Endothelial cell of umbilical vein (primary cell): ENCODE measurements at places on chromosomes 6 and 20. TPM values are rescaled to one million over a fixed set of nuclear protein-coding genes. Genes with fewer than 3 reads are reported as not detected.

GRCh38 chr6:158868122-158868480 is 48.9 kb upstream of the EZR start:
- no peak for DNase-seq

DNA sequence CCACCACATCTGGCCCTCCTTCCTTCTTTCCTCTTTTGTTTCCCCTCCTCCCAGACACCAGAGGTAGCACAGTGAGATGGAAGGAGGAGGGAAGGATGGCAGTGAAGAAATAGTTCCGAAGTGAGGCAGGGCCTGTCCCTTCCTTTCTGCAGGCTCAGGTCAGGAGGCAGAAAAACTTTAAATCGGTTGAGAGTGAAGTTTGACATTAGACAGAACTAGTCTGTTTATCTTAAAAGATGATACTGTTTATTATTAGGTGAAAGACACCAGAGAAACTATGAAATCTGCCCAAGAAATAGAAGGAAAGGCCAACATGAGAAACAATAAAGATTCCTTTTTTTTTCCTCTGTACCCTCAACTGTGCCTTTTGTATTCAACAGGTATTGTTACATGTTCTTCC is 670.3 kb downstream of the UTRN start:
- no peak for DNase-seq

GRCh38 chr6:37459981-37460800 is 27.2 kb downstream of the CMTR1 start:
- DNase-seq = no peak

- DNase-seq = no peak
Measured at GRCh38 chr6:135282395-135282794, 101.3 kb downstream of the MYB start.

- DNase-seq = peak; percentile 10
Measured at GRCh38 chr20:25309395-25310267, 61.7 kb downstream of the PYGB start.

DNA sequence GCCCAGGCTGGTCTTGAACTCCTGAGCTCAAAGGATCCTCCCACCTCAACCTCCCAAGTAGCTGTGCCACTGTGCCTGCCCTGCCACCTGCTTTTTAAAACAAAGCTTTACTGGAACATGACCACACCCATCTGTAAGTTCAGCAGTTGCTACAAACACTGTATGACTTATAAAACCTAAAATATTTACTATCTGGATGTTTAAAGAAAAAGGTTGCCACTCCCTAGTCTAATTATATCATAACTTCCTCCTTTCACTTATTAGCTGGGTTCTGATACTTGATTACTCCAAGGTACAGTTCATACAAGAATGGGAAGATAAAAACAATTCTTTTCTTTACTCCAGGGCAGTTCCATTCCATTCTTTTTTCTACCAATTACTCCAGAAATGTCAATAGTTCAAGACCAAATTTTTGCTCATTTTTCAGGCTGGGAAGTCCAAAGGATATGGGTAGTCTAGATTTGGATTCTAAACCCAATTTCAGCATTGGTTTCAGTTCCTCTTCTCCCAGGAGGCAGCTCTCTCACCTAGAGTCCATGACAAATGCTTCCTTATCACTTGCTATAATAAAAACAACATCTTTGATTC is 63.1 kb downstream of the SEC63 start:
- no peak for DNase-seq

DNA sequence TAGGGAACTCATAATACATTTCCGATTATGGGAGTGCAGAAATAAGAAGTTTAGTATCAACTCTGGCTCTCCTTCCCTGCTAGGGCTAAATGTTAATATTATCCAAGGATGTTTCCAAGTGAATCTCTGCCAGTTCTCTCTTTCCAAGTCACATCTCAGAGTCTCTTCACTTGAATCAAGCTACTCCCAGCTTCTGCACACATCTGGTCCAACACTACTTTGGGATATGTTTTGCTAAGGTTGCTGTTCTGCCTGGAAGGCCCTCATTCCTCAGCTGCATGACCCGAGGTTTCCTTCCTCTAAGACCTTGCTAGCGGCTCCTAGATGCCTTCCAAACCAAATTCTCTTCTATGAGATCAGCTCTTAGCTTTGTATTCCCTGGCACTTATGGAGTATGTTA is 331.8 kb downstream of the GJA1 start:
- DNase-seq = peak; percentile 8

GRCh38 chr6:13924146-13924948 is 405 bp upstream of the RNF182 start:
- DNase-seq = peak; percentile 37

DNA sequence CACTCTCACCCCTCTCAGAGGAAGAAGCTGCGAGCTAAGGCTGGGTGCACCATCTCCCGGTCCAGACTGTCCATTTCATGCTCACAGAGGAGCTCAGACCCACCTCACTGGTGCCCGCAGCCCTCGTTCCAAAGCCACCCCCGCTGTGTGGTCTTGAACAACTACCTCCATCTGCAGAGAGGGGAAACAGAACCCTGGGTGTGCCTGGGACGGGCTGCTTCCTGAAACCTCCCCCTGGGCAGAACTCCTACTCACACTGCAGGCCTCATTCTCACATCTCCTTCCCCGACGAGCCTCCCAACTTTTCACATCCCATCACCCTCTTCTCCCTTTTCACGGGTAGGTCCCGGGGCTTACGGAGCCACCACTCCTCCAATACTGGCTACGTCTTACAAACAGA is 18.1 kb downstream of the PMEPA1 start:
- no peak for DNase-seq

DNA sequence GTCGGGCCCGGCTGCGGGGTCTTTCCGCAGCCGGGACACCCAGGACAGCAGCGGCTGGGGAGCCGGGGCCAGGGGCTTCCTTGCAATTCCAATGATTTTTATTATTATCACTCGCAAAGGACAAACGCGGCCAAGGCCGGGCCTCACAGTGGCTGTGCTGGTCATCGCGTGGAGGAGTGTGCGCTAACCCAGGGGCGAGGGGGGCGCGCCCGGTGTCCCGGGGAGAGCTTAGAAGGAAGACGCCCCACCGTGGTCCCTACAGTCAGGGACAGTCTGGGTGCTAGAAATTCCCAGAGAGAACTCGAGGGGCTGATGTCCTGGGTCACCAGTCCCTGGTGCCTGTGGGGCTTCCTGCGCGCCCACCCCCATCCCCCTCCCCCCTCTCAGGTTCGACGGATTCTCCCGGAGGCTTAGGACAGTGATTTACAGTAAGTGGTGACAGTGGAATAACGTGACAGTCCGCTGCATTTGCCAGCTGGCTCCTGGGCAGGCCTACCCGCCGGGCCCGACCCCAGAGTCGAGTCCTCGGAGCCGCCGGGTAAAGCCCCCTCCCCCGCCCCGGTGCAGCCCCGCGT is 9.5 kb downstream of the FOXC1 start:
- DNase-seq = peak; percentile 37

- no peak for DNase-seq
Measured at GRCh38 chr6:165869526-165869925, 206.5 kb upstream of the PDE10A start.

DNA sequence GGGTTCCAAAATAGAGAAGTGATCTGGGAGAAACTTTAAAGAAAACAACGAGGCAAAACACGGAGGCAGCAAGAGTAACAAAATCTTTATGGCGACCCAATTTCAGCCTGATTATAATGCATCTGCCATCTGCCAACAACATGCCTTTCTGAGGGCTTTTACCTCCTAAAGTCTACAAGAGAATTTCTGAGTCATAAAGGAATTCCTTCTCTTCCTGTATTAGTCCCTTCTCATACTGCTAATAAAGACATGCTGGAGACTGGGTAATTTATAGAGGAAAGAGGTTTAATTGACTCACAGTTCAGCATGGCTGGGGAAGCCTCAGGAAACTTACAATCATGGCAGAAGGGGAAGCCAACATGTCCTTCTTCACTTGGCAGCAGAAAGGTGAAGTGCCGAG is 226.6 kb downstream of the HACE1 start:
- DNase-seq = peak; percentile 62

- no peak for DNase-seq
Measured at GRCh38 chr6:33843131-33844121, 39.6 kb upstream of the MLN start.

DNA sequence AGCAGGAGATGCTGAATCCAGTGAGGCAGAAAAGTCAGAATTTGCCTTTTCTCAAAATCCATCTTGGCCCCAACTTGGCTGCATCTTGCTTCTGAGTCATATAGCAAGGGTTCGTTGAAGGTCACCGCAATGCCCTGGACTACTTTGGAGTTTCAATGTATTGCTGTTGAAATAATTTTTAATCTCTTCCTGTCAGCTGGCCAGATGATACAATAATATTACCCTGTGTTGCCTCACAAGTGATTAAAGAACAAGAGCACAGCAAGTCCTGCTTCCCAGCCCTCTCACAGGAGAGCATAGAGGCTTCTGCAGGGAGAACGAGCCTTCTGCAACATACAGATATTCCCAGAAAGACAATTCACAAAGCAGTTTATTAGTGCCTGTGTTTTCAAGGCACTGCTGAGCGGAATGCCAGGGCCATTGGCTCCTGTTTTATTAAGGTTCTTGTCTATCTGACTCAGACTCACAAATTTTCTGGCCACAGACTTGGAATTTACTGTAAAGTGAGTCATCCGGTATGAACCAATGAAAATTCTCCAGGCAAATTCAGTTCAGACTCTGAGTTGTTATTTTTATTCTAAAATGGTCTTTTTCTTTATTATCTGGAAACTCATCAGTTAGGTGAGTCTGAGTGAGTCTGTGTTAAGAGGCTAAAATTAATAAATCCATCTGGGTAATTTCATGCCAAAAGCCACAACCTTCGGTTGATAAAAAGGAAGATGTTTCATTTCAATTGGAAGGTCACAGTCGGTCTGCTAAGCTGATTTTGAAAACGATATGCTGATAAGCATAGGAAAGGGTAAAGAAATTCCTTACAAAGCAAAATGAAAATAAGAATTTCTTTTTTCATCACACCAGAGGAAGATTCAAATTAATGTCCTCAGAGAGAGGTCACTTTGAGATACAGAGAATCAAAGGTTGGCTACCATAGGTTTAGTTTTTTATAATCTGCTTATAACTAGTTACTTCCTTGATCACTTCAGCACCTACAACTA is 289.4 kb upstream of the STXBP5 start:
- DNase-seq = peak; percentile 98

DNA sequence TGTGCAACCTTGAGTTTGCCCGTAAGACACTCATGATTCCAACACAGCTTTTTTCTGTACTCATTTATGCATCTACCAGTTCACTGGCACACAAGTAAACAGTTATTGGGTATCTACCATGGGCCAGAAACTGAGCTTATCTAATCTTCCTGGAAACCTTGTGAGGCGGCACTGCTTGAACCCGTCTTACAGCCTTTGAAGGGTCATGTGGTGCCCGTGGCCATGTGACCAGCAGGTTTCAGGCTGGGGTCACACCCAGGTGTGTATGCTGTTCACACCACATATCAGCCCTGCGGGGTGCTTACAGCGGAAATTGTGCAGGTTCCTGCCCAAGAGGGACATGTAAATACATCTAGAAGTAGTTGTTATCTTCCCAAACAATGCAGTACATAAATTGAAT is 6.1 kb downstream of the THBD start:
- no peak for DNase-seq

DNA sequence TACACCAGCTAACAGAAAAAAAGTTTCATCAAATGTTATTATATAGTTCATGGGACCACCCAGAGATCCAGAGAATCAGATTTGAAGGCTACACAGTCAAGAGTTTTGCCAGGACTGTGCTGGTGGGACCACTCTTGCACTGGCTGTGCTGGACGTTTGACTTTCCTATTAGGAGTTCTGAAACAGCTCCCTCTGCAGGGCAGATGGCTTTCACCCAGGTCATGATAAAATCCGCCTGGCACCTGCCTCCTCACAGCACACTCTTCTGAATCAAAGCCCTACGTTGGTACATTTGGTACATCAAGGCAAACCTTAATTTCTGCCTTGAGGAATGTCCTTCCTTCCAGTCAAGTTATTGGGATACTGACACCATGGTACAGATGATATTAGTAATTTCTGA is 302.1 kb downstream of the ZNF217 start:
- DNase-seq = no peak

- DNase-seq = no peak
Measured at GRCh38 chr20:46347841-46348803, 39.8 kb upstream of the CDH22 start.

GRCh38 chr6:34229877-34230276 is 6.8 kb upstream of the HMGA1 start:
- no peak for DNase-seq

DNA sequence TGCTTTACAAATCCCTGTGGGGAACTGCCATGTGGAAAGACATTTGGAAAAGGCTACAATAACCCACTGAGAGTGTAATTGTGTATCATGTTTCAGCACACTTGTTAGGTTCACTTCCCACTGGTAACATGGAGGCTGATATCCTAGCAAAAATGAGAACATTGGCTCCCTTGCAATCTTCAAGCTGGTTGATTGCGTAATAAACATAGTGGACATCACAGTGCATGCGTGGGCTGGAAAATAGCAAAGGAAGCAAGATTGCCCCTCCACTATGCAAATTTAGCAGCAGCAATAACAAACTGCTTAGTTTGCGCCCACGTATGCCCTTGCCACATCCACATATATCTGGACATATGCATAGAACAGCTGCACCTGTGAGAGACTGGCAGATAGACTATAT is 410.2 kb downstream of the MEI4 start:
- DNase-seq = no peak

DNA sequence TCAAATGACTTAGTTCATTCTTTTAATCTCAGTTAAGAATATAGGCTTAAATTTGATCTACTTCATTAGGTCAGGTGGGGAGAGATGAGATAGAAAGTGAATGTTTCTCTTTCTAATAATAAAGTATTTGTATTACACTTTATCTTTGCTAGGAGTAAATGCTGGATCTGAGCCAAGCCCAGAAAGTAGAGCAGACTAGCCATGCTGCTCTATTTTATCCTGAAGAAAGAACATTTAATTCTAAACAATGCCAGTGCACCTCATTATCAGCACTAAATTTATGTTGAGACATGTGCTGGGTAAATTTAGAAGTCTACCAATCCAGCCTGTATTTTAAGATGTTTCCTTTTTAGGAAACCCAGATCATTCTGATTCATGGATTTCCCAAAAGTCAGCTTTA is 43.5 kb downstream of the AKIRIN2 start:
- no peak for DNase-seq

- DNase-seq = no peak
Measured at GRCh38 chr20:9508696-9509178, 5.7 kb upstream of the LAMP5 start.

DNA sequence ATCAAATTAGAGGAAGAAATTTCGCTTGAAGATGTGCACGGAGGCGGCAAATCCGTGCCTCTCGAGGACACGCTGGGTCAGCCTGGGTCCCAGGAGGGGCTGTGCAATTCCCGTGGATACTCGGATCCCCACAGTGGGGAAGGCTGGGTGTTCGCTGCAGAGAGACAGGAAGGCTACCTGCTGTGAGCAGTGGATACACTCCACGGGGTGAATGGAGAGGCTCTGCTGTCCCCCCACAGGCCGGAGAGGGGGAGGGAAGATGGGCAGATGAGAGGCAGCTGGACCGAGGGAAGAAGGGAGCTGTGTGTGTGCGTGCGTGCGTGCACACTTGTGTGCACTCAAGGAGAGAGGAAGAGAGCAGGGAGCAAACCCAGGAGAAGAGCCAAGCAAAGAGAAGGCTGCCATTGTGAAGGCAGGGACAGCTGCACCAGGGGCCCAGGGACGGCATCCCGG is 57.3 kb downstream of the SULF2 start:
- DNase-seq = no peak

The GFRA4 gene
- not detected in 2 replicates for polyA plus RNA-seq

The CCM2L gene
- polyA plus RNA-seq = 10.8 and 15.1 TPM in 2 replicates

The SLC22A16 gene
- polyA plus RNA-seq = not detected in 2 replicates

The EFCAB8 gene
- polyA plus RNA-seq = 0.01 and 0.08 TPM in 2 replicates

The C20orf202 gene
- not detected in 2 replicates for polyA plus RNA-seq

The THBD gene
- 17.1 and 25.3 TPM in 2 replicates for polyA plus RNA-seq

The VWA7 gene
- polyA plus RNA-seq = 0.11 and 0.21 TPM in 2 replicates

The SAMD3 gene
- not detected in 2 replicates for polyA plus RNA-seq

The RAD21L1 gene
- polyA plus RNA-seq = 0.06 TPM in 1 of 2 replicates, not detected in the other

The WRNIP1 gene
- 54.5 and 68.9 TPM in 2 replicates for polyA plus RNA-seq

The PDRG1 gene
- polyA plus RNA-seq = 13.1 and 17.0 TPM in 2 replicates

The RIN2 gene
- 18.0 and 22.6 TPM in 2 replicates for polyA plus RNA-seq
